Bronchial epithelial cell (primary cell): ENCODE measurements at places on chromosomes 4 and X.
A peak's percentile ranks its signal among the peaks of the same experiment; 100 is the strongest.

- peak; percentile 46 for DNase-seq
Measured at GRCh38 chr4:118783887-118784286, 52.0 kb downstream of the SEC24D start.

GRCh38 chr4:119162174-119162573 lies 26.5 kb downstream of the MYOZ2 start:
- DNase-seq = no peak

DNA sequence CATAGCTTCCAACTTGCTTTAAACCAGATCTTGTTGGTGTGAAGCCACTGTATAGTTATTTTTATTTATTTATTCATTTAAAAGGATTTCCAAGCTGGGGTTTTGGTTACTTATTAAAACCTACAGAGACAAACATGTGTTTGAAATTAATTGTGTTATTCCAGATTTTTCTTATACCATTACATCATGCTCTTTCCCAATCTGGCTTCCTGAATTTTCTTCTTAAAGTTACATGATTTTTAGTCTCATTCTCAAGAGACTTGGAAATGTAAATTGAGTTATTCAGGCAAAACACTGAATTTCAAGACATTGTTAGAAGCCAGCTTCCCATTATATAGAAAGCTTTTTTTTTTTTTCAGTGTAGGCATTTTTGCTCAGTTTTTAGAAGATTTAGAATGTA lies 381.9 kb downstream of the IL1RAPL1 start:
- no peak for DNase-seq

GRCh38 chr4:17817027-17817426 lies 6.2 kb downstream of the NCAPG start:
- DNase-seq = peak; percentile 63

DNA sequence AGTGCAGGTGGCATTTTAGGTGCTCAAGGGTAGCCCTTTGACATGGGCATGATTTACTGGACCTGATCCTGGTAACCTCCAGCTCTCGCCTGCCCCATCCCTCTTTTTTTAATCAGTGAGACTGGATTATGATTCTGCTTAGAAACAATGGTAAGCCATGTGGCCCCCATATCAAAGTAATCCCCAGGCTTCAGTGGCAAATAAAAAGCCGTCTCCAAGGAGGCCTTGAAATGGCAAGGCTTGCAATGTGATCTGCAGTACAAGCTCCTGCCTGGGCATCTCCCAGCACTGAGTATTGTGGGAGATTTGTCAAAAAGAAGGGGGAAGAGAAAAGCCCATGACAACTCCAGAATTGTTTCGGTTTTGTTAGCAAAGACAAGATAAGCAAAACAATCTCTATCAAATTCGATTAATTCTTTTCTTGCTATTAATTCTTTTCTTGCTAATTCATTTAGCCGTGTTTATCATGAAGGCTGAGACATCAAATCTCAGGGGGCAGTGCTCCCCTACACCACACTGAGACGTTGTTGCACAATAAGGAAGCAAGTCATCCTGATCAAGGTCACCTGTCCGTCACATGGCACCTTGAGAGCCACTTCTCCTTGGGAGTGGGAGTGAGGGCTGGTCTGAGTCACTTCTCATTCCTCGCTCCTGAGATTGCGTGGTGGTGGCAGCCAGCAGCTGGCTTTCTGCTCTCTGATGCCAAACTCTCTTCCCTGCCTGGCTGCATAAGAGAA lies 312.7 kb upstream of the GATB start:
- DNase-seq = peak; percentile 51

DNA sequence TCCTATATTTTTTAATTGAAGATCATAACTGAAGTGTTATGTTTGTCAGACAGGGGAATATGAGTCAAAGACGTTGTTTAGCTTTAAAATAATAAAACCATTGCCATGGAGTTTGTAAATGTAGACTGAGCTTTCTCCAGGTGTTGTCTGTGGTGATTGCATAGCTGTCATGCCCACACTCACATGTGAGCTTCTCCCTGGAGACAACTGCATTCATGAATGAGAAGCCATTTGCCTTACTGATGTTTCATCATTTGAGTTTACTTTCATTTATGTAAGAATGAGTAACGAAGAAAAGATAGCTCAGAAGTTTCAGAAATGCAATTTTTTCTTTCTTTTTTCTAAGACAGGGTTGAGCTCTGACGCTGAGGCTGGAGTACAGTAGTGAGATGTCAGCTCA lies 339.1 kb downstream of the GALNTL6 start:
- no peak for DNase-seq

DNA sequence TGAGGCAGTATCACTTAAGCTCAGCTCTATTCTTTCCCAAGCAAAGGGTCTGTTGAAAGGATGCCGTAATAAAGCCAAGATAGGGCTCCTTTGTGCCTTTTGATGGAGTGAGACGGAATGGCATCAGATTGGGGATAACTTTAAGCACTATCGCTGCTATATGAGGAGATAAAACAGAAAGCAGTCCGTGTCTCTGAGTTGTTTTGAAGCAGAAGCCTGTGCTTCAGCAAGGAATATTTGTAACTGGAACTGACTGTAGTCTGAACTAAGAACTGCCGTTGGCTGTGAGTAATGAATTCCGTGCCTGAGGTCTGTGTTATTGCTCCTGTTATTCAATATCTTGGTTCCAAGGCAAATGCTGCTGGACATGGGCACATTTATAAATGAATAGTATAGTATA lies 297.4 kb downstream of the ANKRD50 start:
- no peak for DNase-seq

DNA sequence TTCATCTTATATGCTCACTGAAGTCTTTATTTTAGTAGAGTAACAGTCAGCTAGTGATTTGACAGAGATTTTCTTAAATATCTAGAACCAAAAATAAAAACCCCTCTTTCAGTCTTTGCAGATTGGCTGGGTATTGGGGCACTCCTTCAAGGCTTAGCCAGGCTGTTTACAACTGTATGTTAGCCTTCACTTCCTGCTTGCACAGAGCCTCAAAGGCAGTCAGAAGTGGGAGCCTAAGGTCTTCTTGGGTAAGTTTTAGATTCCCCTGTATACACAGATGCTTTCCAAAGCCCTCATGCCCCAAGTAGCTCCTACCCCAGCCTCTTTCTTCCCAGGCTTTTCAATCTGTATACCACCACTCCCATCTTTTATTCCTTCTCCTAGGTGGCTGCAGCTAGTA lies 136.1 kb upstream of the STIM2 start:
- no peak for DNase-seq

DNA sequence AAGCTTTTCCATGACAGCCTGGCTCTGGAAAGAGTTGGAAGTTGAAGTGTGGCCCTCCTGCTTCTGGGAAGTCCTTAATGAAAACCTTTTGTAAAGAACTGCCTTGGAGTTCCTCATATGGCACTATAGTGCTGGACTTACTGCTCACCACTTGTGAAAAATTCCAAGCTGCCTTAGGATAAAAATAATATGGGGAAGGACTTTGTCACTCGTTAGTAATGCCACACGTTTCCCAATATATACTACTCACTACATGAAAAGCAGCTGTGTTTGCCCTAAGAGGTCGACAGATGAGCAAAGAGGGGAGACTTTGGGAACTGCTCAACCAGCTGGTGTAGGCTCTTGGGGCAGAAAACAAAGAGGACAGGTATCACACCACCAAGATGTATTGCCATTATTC lies 11.7 kb downstream of the OPHN1 start:
- DNase-seq = no peak
